Adrenal gland (tissue), 19 donors: ENCODE measurements at places on chromosomes 4 and X.
A peak's percentile ranks its signal among the peaks of the same experiment; 100 is the strongest.

DNA sequence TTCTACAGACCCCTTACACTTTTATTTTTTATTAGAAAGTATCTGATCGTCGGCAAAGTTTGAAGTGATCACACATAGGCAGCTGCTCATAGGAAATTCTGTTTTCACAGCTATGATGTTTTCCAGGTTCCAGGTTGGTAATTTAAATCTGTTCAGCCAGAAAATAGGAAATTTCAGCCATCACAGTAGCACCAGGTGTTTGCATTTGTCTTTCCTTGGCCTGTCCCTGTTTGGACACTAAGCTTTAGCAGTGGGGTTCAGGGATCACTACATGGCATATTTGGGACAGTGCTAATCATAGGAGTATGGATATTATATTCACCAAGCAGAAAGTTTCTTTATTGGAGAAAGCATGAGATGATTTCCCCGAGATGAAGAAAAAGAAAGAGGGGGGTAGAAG is 92.9 kb downstream of the ANK2 start:
- H3K36me3 ChIP-seq: no peaks in the 10 kb centered on the region
- no peak for DNase-seq
- no peak overlapping the region for H3K27ac ChIP-seq
- no peak overlapping the region for H3K4me3 ChIP-seq

- H3K27me3 ChIP-seq: no peaks in the 10 kb centered on the region
- H3K4me3 ChIP-seq: no peak overlapping the region
- no peak overlapping the region for H3K27ac ChIP-seq
- no peak for DNase-seq
- H3K4me1 ChIP-seq: peaks cover under 1% of the 10 kb centered on the region
Measured at GRCh38 chr4:73193659-73194058, 64.9 kb downstream of the ANKRD17 start.

DNA sequence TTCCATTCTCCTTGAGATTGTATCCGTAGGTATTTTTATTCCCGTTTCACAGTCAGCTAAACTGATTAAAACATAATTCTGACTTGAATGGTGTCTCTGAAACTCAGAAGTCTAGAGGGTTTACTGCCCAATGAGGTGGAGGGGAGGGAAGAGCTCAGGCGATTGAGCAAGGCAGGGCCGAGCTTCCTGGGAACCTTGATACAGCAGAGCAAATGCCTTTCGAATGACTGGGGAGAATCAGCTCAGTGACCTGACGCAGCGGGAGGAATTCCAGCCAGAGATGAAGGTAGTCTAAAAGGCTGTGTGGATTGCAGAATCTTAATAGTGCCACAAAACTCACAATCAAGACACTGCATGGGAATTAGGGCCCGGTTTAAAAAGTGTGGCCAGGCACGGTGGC is 233.6 kb downstream of the EVC2 start:
- H3K27ac ChIP-seq: no peak overlapping the region
- DNase-seq: peak; percentile 34

- H3K27me3 ChIP-seq: peaks cover 25% of the 10 kb centered on the region
- H3K4me1 ChIP-seq: no peaks in the 10 kb centered on the region
- no peak overlapping the region for H3K4me3 ChIP-seq
- no peak overlapping the region for H3K27ac ChIP-seq
- DNase-seq: no peak
Measured at GRCh38 chrX:15663439-15663838, 1.2 kb downstream of the CLTRN start.

- no peaks in the 10 kb centered on the region for H3K27me3 ChIP-seq
- no peak for DNase-seq
- H3K36me3 ChIP-seq: no peaks in the 10 kb centered on the region
- no peak overlapping the region for H3K27ac ChIP-seq
- H3K4me1 ChIP-seq: no peaks in the 10 kb centered on the region
Measured at GRCh38 chrX:150460063-150460462, 96.9 kb downstream of the MAMLD1 start.

DNA sequence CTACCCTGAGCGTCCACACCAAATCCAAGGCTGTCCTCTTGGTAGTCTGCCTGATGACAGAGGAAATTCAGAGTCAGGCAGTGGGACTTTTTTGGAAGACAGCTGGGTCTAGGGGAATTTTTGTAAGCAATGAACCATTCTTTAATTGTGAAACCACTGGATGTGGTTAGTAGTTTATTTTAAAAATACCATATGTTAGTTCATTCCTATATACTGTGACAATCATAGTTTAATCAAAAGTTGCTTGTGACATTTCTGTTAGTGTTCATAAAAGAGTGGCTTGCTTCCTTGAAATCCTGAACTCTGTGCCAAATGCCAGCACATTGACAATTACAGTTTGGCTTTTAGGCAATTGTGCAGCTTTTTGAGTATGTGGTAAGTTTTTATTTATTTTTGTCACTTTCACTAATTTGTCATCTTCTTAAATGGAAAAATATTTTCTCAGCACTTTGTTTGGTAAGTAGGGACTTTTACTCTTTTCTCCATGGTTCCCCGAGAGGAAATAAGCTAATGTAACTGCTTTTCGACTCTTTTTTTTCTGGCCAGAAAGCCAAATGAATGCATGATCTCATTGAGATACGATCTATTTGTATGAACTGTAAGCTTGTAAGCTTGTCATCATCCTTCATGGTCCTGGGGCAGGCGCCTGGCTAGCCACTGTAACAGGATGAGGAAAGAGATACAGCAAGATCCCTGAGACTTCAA is 72.6 kb upstream of the SLC4A4 start:
- H3K4me1 ChIP-seq: no peaks in the 10 kb centered on the region
- no peaks in the 10 kb centered on the region for H3K27me3 ChIP-seq
- DNase-seq: no peak
- no peaks in the 10 kb centered on the region for H3K36me3 ChIP-seq
- H3K4me3 ChIP-seq: no peak overlapping the region

DNA sequence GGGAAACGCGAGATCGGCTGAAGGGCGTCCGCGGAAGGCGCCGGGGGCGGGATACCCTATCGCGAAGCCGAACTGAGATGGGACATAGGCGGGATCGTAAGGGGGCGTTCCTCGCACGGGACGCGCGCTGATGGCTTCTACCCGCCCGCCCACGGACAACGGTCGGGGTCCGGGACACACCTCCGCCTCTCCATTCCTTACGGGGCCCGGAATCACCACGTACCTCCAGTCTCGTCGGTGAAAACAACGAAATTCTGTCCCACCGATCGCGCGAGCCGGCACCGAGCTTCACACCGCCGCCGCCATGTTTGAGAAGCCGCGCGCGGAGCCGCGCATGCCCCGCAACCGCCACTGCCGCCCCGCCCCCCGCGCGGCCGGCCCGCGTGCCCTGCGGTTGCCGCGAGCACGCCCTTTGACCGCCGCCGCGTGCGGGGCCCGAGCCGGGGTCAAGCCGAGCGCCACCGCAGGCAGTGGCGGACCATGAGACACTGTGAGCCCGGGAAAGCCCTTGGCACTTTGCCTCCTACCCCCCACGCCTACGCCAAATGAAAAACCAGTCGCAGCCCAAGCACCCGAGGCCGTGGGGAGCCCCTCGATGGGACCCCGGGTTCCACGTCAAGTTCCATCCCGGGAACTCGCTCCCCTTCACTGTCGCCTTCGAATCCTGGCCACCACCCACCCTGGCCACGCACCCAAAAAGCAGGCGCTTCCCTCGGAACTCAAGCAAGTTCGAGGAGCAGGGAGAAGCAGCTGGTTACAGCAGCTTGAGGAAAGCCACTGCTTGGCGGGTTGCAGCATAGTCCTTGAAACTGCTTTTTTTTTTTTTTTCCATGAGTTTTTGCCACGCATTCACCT is at the start of gene SCML2:
TSS of gene SCML2 (minus strand) at position 320 of the 855 bp plus-strand sequence. CDS start 20,617 bp downstream, outside the sequence.
- no peaks in the 10 kb centered on the region for H3K36me3 ChIP-seq
- no peaks in the 10 kb centered on the region for H3K4me1 ChIP-seq

DNA sequence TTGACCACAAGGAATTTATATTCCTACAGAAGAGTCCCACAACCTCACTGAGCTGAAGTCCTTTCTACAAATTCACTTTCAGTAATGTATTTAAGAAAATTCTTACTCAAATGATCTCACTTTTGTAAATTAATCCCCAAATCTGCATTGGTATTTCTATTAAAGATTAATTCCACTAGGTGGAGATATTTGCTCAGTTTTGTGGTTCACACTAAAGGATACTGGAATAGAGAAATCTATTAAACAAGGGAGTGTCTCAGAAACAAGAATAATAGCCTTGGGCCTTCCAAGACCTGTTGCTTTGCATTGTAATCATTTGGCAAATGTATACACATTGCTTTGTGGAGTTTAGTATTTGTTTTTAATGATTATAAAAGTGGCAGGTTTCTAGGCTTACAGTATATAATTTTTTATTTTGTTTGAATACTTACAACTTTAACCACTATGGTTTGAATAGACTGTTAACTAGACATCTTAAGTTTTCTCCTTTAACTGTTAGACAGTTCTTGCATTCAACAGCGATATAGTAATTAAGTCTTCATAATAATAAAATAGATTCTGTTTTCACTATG is 25.9 kb downstream of the CFAP299 start:
- no peaks in the 10 kb centered on the region for H3K36me3 ChIP-seq
- no peaks in the 10 kb centered on the region for H3K4me1 ChIP-seq
- DNase-seq: no peak
- no peak overlapping the region for H3K4me3 ChIP-seq
- no peaks in the 10 kb centered on the region for H3K27me3 ChIP-seq
- no peak overlapping the region for H3K27ac ChIP-seq

GRCh38 chr4:29536745-29537144 is 1183.4 kb upstream of the PCDH7 start:
- no peaks in the 10 kb centered on the region for H3K36me3 ChIP-seq
- no peaks in the 10 kb centered on the region for H3K4me1 ChIP-seq
- no peak overlapping the region for H3K27ac ChIP-seq
- H3K27me3 ChIP-seq: no peaks in the 10 kb centered on the region
- no peak overlapping the region for H3K4me3 ChIP-seq

DNA sequence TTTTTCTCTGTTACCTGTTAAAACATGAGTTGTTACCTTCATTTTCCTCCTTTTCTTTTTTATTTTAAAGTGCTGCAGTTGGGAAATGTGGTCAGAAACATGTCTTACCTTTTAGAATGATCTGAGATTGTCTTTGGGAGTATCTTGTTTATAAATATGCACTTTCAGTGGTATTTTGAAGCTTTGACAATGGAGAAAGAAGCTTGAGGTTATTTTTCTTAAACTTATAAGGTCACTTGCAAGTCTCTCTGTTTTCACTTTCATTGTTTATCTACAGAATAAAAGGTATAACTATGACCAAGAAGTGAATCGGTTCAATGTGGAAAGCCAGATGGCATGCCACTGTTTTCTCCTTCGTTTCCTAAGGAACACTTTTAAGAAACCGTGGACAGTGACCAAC is 167.5 kb upstream of the SLC7A11 start:
- H3K4me1 ChIP-seq: peaks cover 13% of the 10 kb centered on the region
- H3K36me3 ChIP-seq: no peaks in the 10 kb centered on the region
- DNase-seq: no peak
- no peak overlapping the region for H3K4me3 ChIP-seq
- no peak overlapping the region for H3K27ac ChIP-seq

DNA sequence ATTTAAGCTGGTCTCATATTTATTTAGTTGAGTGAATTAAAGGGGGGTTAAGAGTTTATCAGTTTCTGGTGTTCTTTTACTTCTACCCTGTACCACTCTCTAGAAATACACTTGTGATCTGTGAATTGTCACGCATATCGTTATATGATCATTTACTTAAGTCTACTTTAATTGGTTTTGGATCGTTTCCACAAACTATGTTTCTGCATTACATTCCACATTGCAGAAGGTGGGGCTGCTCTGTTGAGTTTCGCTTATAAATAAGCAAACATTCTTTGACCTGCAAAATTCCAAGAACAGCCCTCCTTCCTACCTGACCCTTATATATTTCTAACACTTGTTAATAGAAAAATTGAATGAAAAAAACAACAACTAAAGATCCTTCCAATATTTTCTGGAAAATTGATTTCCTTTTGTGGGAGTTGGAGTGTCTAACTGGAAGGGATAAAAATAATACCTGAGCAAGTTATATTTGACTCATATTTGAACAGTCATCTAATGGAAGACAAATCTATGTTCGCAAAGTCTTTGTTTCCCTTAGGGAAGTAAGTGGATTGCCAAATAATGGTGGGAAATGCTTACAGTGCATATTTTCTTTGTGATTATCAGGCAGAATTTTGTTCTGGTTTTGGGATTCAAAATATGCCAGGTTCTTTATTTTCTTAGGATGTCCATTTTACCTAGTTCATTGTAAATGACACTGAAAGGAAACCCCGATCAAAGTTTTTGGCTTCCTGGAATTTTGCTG is 152.7 kb downstream of the RELL1 start:
- DNase-seq: no peak
- no peaks in the 10 kb centered on the region for H3K4me1 ChIP-seq
- no peaks in the 10 kb centered on the region for H3K36me3 ChIP-seq
- no peaks in the 10 kb centered on the region for H3K27me3 ChIP-seq
- no peak overlapping the region for H3K4me3 ChIP-seq

- no peak for DNase-seq
- peaks cover 17% of the 10 kb centered on the region for H3K4me1 ChIP-seq
- no peaks in the 10 kb centered on the region for H3K36me3 ChIP-seq
- H3K27me3 ChIP-seq: no peaks in the 10 kb centered on the region
- H3K27ac ChIP-seq: no peak overlapping the region
- H3K4me3 ChIP-seq: no peak overlapping the region
Measured at GRCh38 chr4:56389558-56389957, 2.3 kb upstream of the AASDH start.

DNA sequence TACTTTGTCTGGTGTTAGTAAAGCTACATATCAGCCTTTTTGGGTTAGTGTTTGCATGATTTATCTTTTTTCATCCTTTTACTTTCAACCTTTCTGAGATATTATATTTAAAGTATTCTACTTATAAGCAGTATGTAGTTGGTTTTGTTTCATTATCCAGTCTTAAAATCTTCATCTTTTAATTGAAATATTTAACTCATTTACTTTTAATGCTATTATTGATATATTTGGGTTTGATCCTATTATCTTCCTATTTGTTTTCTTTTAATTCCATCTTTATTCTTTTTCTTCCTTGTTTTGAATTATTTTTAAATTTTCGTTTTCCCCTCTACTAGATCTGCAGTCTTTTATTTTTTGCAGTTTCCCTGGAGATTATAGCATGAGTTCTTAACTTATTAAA is 44.0 kb downstream of the CLDN22 start:
- DNase-seq: no peak
- H3K4me1 ChIP-seq: no peaks in the 10 kb centered on the region
- H3K36me3 ChIP-seq: peaks cover 17% of the 10 kb centered on the region

- H3K4me1 ChIP-seq: no peaks in the 10 kb centered on the region
- no peaks in the 10 kb centered on the region for H3K36me3 ChIP-seq
- H3K27ac ChIP-seq: no peak overlapping the region
- peak; percentile 6 for DNase-seq
- H3K27me3 ChIP-seq: no peaks in the 10 kb centered on the region
Measured at GRCh38 chrX:47380268-47380667, 9.9 kb downstream of the ZNF157 start.

DNA sequence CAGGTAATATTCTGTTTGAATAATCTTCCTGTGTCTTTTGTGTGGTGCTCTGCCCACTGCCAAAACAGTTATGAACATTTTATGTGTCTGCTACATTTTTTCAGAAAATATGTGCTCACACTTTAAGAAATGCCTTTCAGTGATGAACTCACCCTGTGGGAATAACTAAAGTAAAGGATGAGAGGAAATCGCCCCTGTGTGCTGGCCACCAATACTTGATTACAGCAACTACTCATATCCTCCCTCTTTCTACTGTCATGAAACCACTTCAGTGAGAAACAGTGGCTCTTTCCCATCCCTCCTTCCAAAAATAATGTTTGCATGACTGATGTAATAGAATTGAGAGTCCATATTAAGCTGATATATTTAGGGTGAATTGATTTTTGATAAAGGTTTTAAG is 900.9 kb downstream of the RAB28 start:
- no peaks in the 10 kb centered on the region for H3K27me3 ChIP-seq
- no peak overlapping the region for H3K4me3 ChIP-seq
- no peaks in the 10 kb centered on the region for H3K4me1 ChIP-seq
- no peak for DNase-seq

- H3K36me3 ChIP-seq: no peaks in the 10 kb centered on the region
- H3K4me1 ChIP-seq: no peaks in the 10 kb centered on the region
- peak; percentile 40 for DNase-seq
- H3K27me3 ChIP-seq: no peaks in the 10 kb centered on the region
- no peak overlapping the region for H3K4me3 ChIP-seq
Measured at GRCh38 chrX:129984111-129984958, 1.9 kb downstream of the BCORL1 start.
